ENCODE measurements at places on chromosomes 13 and 19.
A peak's percentile ranks its signal among the peaks of the same experiment; 100 is the strongest.

GRCh38 chr19:5074407-5074806 is 105.5 kb downstream of the KDM4B start:
- DNase-seq, result no peak

DNA sequence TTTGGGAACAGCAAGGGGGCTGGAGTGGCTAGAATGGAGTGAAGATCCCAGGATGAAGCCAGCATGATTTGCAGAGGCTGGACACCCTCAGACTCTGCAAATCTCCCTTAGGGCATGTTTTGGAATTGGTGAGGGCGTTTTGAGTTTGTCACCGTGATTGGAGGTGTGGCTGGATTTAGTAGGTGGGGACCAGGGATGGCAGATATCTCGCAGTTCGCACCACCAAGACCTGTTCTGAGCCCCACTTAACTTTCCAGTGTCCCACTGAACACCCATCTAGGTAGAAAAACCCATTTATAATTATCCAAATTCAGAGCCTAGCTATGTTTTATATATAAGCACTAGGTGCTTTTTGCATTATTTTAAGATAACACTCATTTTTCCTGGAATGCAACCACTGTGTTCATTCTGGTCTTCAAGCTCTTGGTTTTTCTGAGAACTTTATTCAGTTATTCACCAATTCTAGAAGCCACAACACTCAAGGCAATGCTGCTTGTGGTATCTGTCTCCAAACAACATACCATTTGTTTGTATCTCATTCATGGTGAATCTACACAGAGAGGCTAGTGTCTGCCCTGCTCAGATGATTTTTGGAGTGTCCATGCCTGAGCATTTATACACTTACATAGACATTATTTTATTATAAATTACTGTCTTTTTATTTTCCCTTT is 3.0 kb upstream of the NANOS2 start:
- no peak for DNase-seq

- DNase-seq, result no peak
Observed at GRCh38 chr13:40231751-40232150, 434.7 kb downstream of the FOXO1 start.

DNA sequence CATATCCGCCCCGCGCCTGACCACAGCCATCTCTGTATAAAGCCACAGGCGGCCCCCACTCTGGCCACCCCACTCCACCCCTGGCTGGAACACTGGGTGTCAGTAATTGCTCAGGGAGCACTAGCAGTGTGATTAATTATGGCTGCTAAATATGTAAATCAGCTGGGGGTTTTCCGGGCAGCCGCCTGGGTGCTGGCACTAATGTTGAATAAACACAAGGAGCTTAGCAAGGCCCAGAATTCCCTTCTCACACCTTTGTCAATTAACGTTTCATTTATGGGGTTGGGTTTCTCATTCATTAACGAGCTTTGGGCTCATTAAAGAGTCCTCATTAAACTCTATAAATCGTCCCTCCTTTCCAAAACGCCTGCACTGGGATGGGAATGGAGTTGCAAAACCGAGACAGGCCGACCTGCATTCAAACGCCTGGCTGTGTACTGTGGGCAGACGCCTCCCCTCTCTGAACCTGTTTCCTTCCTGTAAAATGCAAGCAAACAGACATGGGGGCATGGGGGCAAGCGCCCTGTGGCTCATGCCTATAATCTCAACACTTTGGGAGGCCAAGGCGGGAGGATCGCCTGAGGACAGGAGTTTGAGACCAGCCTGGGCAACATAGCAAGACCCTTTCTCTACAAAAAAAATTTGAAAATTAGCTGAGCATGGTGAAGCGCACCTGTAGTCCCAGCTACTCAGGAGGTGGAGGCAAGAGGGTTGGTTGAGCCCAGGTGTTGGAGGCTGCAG is 17.7 kb upstream of the OLFM2 start:
- no peak for DNase-seq

DNA sequence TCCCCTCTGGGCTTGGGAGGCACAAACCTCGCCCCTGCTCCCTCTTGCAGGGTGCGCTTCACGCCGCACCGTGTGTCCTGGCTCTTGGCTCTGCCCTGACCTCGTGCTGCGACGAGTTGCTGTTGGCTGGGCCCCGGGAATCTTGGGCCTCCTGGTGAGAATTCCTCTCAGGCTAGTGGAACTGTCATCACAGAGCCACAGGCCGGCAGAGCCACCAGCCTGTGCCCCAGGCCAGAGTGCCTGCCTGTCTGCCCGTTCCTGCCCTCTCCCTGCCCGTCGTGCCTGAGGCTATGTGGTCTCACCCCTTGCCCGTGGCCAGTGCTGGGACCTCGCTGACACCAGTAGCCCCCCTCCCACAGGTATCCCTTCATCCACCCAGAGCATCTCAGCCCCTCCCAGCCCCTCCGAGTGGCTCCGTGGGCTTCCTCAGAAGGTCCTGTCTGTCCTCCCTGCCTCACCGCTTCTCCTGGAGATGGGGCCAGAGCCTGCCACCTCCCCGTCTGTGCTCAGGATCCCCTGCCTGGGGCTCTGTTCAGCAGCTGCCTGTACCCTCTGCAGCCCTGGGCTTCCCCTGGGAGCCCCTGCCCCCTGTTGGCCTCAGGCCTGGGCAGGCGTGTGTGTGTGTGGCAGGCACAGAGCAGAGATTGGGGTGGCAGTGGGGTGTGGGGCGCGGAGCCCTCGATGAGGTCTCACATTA is 13.3 kb downstream of the NDUFB7 start:
- no peak for DNase-seq

DNA sequence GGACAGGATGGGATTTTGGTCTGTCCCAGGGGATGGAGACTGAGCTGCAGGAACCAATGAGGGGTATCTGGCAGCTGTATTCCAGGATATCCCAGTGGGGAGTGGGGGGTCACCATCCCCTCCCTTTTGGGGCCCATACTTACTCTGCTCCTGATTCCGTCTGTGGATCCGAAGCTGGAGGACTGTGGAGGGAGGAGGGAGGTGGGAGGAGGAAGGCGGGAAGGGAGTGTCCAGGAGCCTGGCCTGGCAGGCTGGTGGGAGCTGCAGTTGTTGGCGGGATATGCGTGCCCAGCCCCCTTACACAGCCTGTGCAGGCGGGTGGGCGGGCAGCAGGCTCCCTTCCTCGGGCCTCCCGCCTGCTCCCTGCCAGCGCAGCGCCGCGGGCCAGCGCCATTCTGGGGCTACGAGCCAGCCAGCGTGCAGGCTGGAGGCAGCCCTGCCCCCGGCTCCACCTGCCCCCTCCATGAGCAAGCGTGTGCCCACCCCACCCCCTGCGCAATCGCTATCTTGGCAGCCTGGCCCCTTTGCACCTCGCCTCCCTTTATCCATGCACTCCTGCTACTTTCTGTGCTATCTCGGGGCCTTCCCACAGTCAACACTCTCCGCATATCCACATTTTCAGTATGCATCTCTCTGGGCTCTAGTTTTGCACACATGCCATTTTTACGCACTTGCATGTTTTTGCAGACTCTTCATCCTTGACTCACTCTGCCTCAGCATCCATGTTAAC is 2.8 kb downstream of the MAMSTR start:
- no peak for DNase-seq

DNA sequence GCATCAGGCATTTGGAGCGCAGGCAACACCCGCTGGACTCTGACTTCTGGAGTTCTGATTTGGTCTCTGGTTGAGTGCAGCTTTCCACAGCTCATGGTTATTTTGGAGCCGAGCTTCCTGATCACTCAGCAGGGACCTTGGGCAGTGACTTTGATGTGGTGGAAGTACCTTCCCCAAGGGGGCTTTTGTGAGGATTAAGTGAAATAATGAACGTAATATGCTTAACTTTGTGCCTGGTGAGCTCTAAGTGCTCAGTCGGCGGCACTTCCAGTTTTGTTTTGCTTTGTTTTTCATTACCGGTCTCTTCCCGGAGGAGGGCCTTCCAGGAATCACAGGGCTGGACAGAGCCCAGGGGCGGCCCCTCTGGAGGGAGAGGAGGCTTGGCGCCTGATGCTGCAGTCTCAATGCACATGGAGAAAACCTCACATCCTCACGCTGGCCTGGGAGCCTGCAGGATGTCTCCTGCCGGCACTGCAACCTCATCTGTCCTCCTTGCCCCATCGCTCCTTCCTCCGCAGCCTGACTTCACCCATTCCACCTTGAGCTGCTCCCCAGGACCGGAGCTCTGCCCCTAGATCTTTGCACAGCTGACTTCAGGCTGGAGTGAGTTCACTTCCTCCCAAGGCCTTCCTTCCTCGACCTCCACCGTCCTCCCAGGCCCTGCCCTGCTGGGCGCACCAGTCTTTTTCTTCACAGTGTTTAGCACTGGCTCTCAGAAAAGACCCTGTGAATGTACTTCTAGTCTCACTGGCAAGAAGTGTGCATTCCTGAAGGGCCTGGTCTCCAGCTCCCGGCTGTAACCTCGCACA is 1.5 kb downstream of the PLEKHF1 start:
- DNase-seq, result no peak

- no peak for DNase-seq
Observed at GRCh38 chr19:46229442-46229841, at the start of gene IGFL1. Gene IGFL1 (plus strand): TSS chr19:46229742. CDS start chr19:46229775, 33 bp downstream.

DNA sequence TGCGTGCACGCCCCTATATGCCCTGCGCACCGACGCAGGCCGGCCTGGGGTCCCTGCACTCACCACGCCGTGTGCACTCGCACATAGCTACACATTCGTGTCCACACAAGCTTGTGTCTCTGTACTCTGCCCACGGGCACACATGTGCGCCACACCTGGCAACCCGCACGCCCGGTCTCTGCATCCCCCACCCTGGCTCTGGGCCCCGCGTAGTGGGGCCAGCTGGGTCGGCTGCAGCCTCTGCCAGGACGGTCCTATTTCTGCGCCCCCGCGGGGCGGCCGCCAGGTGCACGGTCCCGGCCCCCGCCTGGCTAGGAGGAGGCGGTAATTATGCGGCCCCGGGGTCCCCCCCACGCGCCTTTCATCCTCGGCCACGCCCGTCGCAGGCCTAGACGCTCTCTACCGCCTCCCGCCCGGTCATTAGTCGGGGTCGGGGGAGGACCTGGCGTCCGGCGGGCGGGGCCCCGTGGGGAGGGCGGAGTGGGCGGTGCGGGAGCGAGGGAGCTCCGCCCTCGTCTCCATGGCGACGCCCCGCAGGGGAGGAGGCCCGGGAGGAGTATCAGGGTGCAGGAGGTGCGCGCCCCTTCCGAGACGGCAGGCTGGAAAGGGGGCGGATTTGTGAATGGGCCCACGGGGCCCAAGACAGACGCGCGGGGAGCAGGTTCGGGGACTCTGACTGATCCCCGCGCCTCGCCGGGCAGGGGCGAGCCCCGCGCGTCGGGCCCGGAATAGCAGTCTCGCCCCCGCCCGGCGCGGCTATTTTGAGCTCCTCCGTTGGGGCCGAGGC is 2.8 kb upstream of the CIRBP start:
- peak; percentile 66 for DNase-seq

DNA sequence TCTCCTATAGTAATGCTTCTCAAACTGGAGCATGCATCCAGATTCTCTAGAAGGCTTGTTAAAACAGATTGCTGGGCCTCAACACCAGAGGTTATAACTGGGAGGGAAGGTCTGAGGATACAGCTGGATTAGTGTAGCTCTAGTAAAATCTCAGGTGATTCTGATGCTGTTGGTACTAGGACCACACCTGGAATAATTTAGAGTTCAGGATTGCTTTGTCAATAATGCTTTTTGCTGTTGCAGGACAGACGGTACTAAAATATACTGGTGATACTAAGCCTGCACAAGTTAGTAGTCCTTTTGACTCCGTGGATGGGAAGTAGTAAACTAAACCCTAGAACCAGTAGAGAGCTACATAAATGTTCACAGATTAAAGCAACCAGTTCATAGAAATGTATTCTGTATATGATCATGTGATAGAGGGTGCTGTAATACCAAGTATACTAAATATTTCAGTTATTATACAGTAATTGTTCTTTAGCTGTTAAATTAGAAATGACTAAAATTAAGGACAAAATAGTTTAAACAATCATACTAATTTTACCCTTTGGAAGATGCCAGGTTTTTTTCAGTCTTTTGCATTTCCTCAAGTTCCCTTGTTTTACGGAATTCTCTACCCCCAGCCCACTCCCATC is 258.2 kb upstream of the STARD13 start:
- DNase-seq, result no peak

Measured in HEK293T (cell line).